ENCODE measurements at places on chromosomes 16 and 17.

- no peak for DNase-seq
Observed at GRCh38 chr16:24165273-24165672, 90.9 kb upstream of the CACNG3 start.

DNA sequence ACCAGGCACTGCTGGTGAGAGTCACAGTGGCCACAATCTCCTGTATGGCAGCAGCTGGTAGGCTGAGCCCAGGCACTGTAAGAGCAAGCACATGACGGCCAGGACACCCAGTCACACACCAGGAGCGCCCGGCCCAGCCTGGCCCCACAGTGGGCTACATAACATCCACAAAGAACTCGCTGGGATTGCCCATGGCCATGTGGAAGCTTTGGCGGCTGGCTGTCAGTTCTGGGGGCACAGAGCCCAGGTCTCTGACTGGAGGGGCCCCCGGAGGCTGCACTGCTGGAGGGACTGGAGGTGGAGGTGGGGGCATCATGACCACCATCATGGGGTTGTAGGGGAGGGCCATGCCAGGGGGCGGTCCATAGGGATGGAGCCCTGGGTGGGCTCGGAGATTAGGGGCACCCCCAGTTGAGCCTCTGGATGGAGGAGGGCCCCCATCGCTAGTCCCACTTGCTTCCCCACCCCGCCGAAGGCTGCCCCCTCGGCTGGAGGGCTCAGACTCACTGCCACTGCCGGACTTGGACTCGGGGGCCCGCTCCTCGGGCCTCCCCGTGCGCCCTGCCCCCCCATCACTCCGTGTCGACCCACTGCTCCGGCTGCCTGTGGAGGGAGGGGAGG lies 6.1 kb downstream of the ACADVL start:
- no peak for DNase-seq

- DNase-seq: no peak
Observed at GRCh38 chr17:65536573-65537342, 24.7 kb downstream of the AXIN2 start.

DNA sequence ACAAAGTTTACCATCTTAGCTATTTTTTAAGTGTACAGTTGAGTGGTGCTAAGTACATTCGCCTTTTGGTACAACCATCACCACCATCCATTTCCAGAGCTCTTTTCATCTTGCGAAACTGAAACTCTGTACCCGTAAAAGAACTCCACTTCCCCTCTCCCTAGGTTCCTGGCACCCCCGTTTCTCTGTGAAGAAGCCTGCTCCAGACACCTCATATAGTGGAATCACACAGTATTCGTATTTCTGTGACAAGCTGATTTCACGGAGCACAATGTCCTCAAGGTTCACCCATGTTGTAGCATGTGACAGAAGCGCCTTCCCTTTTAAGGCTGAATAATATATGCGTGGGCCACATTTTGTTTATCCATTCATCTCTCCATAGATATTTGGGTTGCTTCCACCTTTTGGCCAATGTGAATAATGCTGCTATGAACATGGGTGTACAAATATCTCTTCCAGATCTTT lies 54.2 kb upstream of the MAP3K14 start:
- no peak for DNase-seq

DNA sequence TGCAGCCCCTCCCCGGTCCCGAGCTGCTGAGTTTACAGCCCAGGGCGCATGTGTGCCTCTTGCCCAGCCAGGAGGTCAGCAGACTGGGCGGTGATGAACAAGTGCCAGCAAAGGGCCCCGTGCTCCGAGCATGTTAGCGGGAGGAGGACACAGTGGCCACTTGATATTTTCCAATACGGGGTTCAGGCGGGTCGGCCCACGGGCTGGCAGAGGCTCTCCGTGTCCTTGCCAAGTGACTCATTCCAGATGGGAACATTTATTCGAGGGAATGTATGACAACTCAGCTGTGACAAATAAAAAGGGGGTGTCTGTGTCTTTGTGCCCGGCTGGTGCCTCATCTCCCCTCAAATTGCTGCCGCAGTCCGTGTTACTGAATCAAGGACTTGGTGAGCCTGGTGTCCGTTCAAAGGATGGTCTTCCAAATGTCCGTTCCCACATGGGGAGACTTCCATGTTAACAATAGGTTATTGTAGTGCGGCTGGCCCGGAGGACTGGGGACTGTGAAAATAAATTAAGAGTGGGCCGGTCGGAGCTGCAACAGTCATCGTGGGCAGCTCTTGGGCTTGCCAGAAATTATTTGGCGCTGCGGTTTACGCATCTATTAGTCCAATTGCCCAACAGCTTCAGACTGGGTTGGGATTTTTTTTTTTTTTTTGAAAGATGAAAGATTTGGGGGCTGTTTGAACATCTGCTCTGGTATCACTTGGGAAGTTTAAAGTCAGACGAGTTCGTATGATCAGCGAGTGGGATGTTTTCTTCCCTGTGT lies 174.0 kb upstream of the CIBAR2 start:
- peak; percentile 89 for DNase-seq

GRCh38 chr17:67080804-67081203 lies 36.5 kb downstream of the CACNG1 start:
- DNase-seq: no peak

GRCh38 chr17:17983376-17983775 lies 10.7 kb downstream of the DRC3 start:
- no peak for DNase-seq

- no peak for DNase-seq
Observed at GRCh38 chr16:8703693-8704092, 29.3 kb downstream of the ABAT start.

DNA sequence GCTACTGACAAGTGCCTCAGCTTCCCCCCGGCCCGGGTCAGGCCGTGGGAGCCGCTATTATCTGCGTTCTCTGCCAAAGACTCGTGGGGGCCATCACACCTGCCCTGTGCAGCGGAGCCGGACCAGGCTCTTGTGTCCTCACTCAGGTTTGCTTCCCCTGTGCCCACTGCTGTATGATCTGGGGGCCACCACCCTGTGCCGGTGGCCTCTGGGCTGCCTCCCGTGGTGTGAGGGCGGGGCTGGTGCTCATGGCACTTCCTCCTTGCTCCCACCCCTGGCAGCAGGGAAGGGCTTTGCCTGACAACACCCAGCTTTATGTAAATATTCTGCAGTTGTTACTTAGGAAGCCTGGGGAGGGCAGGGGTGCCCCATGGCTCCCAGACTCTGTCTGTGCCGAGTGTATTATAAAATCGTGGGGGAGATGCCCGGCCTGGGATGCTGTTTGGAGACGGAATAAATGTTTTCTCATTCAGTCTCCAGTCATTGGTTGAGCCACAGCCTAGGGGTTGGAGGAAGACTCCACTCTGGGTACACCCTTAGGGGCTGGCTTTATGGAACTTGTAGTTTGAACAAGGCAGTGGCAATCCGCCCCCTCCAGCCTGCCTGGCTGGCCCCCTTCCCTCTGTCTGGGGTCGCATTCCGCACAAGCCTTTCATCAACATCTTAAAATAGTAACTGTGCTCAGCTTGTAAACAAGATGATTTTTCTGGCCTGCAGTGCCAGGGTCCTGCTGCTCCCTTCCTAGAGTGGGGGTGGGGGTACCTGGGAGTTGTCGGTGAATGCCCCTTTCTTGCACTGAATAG lies 4.1 kb downstream of the SYNGR2 start:
- DNase-seq: no peak

- no peak for DNase-seq
Observed at GRCh38 chr16:30784215-30784614, 2.8 kb downstream of the ZNF629 start.

DNA sequence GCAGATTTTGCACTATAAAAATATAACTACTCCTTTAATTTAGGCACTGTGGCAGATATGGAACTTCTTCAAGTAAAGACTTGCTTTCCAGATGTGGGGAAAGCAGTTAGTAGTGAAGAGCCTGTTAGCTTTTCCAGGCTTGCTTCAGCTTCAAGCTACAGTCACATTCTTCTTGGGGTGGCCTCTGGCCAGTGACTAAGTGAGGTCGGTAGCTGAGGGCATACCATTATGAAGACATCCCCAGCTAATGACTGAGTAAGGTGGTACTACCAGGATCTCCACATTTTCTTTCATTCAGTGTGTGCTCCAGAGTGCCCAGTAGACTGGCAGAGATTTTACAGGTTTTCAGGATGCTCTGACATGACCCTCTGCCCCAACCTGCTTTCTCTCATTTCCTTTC lies 167.1 kb upstream of the KIF2B start:
- DNase-seq: peak; percentile 2

GRCh38 chr16:57950382-57950781 lies 20.5 kb downstream of the CNGB1 start:
- DNase-seq: no peak

DNA sequence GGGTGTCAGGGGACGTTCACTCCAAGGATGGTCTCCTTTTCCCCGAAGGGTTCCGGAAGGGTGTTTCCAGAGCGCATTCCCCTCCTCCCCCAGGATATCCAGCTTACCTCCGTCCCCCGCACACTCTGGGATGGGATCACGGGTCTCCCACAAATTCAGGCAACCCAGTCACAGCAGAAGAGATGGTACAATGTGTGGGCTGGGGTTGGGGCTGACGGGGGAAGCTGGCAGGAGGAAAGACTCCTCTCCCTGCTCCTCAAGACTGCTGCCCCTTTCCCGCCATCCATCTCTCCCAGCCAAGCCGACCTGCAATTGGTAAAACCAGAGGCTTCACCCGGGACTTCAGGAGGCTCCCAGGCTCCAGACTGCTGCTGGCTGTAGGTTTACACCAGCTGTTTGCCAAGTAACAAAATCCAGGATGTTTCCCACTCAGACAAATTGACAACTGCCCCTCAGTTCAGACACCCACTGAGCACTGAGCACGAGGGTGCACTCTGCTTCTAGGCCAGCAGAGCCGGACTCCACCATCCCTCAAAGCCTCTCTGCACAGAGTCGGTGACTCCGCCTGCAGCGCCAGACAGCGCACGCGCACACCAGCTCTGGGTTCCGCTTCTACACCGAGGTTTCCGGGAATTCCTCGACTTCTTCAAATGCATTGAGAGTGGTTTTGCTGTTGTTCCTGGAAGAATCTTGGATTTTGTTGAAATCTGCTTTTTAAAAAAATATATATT lies 37.7 kb downstream of the ASPA start:
- DNase-seq: no peak

DNA sequence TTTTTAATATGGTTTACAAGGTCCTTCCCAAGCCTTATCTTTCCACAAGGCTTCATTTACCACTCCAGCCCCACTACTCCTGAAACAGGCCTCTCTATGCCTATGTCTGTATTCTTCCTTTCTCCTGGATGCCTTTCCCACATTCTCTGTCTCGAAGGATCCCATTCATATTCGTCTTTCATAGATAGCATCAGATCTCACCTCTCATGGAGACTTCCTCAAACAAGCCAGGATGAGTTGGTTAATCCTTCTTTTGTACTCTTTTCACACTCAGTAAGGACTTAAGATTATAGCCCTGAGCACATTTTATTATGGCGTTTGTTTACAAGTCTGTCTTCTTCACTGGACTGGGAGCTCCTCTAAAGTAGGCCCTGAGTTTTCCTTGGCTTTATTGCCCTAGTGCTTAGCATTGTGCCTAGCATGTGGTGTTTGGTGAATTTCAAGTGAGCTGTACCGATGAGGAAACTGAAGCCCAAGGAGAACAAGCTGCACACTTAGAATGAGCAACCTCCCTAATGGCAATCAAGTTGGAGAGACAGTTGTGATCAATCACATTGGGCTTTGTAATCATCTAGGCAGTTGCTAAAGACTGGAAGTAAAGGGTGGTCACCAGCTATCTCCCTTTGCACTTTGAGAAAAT lies 10.0 kb upstream of the TBX4 start:
- no peak for DNase-seq

GRCh38 chr16:4700997-4701743 lies 7.8 kb downstream of the NUDT16L1 start:
- DNase-seq: no peak

DNA sequence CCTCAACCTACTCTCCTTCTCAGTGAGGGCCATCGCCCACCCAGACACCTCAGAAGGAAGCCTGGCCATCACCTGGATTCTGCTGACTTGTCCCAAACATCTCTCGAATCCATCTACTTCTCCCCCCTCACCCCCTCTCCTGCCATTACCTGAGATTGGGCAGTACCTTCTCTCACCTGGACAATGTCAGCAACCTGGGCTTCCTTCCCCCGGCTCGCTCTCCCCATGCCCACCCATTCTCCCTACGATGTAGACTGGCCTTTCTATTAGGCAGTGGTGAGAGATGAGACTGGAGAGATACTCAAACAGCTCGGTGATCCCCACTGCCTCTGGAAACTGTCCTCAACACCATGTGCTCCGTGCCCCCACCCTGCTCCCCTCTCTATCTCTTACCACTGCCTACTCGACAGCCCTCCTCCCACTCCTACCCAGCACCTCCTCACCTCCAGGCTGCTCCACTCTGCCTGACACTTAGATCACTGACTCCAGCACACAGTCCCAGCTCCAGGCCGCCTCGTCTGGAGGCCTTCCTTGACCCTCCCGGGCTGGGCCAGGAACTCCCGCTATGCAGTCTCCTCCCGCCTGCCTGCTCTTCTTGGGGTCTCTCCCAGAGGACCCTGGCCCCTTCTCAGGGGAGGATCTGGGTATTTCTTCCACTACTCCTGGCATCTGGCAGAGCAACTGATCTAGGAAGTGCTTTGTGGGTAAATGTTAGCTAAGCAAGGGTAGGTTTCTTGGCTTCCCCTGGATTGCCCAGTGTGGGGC lies 235.8 kb upstream of the NLRP1 start:
- DNase-seq: no peak

GRCh38 chr17:9443811-9444210 lies 131.8 kb downstream of the STX8 start:
- no peak for DNase-seq

DNA sequence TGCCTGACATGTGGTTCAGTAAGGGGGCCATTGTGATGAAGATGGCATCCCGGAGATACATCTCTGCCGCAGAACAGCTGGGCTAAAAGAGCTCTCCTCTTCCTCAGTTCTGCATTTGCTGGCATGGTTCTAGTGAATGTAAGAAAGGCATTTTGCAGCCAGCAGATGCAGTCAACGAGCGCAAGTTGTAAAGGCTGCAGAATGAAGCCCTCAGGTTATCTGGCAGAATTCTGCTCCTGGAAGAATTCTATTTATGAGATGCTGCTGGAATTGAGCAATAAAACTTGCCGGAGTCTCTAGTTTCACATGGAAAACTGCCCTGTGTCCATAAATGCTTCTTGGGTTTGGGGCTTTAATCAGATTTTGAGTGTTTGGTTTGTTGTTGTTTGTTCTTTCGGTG lies 176.8 kb upstream of the HSBP1 start:
- no peak for DNase-seq

DNA sequence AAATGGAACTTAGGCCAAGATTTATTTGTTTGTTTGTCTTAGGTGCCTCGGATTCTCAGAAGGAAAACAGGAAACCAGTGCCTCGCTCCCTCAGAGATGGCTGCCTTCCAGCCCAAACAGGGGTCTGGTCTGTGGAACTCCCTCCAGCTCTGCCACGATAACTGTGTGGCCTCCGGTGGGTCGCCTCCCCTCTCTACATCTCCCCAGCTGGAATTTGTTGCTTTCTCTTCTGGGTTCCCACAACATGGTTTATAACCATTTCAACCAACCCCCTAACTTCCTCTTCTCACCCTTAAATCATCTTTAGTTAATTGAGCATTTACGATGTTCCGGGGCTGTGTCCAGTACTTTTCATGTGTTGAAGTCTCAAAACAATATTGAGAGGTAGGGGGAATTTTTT lies 30.9 kb upstream of the PLLP start:
- DNase-seq: no peak

Data from AG08395 (cell line).